ENCODE measurements at places on chromosomes 12 and 14.
A peak's percentile ranks its signal among the peaks of the same experiment; 100 is the strongest.

- DNase-seq: peak; percentile 3
Measured at GRCh38 chr14:61812347-61813095, 50.3 kb downstream of the SNAPC1 start.

- peak; percentile 4 for DNase-seq
Measured at GRCh38 chr12:132196038-132196872, 52.0 kb downstream of the NOC4L start.

- no peak for DNase-seq
Measured at GRCh38 chr12:31584782-31585181, 6.2 kb downstream of the DENND5B start.

GRCh38 chr12:51914034-51914923 is 7.0 kb downstream of the ACVRL1 start:
- DNase-seq: no peak

GRCh38 chr12:56114084-56114483 is 2.3 kb upstream of the RPL41 start:
- no peak for DNase-seq

DNA sequence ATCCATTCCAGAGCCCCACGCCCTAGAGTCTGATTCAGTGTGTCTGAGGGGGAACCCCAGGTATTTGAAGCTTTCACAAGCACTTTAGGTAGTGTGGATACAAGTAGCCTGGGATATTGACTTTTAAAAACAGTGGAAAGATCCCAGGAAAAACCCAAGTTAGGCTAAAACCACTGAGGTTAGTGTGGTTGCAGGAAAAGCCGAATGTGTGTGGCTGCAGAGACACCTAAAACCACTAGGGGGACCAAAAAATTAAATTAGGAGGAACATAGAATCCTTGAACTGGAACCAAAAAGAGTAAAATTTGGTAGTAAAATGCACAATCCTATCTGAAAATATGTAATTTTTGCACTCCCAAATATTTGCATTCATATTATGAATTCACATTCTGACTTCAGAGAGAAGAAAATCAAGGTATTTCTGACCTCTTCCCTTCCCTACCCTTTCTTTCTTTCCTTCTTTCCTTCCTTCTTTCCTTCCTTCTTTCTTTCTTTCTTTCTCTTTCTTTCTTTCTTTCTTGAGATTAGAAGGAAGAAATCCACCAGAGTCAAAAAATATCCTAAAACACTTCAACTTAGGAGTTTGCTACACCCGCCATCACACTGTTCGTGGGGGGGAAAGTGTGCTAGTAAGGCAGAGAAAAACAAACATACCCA is 37.8 kb downstream of the SLCO1A2 start:
- DNase-seq: peak; percentile 1

DNA sequence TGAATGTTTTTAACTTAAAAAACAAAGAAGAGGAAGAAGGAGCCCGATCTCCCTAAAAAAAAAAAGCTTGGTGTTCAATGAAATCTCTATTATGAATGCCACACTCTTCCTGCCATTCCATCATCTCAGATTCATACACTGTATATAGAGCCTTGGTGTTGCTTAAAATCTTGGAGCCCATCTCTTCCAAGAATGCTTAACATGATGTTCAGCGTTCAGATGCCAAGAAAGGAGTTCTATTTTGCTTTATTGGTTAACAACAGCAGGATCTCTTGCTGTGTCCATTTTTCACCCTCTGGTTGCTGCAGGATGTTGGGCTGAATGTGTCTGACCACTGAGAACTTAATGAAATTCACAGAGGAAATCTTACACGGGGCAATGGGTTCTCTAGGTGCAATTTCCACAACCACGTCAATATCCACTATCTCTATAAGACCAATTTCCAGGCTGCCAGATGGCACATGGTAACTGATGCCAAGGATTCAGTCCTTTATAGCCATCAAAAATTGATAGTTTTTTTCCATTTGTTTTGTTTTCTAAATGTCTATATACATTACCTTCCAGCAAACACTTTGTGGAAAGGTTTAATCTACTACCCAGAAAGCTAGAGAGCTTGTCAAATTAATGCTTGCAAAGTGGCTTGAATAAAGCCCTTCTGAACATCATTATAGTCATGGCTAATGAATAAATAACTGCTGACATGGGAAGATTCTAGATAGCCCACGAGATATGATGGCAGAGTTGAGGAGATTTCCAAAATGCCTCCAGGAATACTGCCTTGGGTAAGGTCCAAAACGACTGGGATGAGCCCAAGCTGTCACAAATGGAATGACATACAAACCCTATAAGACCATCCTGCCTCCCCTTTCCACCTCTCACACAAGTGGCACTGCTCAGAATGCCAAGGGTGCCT is 26.5 kb downstream of the RERG start:
- DNase-seq: no peak

- DNase-seq: no peak
Measured at GRCh38 chr12:52007982-52008510, 1.3 kb downstream of the TAMALIN start.

DNA sequence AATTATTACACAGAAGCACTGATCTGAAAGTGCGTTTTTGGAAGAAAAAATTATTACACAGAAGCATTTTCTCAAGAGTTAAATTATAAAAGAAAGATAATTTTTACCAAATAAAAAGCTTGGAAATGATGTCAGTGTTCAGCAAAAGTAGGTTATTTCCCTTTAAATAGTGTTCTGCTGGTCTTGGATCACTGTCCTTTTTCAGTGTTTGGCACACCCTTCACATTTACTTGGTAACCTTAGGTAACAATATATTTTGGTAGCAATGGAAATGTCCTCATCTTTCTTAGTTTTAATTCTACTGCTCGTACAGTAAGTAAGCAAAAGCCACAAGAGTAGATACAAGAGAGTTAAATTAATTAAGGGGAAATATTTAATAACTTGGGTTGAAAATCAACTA is 40.3 kb downstream of the FERMT2 start:
- DNase-seq: no peak

GRCh38 chr12:118342090-118342489 is 30.6 kb downstream of the TAOK3 start:
- DNase-seq: no peak

DNA sequence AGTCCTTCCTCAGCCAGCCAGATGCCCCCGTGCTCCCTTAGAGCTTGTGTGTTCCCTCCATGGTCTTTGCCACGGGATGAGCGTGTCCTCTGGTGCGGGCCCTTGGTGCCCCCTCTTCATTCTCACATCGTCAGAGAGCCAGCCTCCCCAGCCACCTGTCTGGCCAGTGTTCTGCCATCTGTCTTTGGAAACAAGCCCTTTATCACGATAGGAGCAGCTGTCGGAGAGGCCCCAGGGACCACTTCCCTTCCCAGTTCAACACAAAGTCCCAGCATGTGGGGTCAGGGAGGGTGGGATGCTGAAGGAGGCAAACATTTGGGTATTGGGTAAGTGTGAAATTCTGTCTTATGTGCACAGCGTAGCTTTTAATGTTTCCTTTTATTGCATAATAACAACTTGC is 44.5 kb downstream of the DYNC1H1 start:
- no peak for DNase-seq

DNA sequence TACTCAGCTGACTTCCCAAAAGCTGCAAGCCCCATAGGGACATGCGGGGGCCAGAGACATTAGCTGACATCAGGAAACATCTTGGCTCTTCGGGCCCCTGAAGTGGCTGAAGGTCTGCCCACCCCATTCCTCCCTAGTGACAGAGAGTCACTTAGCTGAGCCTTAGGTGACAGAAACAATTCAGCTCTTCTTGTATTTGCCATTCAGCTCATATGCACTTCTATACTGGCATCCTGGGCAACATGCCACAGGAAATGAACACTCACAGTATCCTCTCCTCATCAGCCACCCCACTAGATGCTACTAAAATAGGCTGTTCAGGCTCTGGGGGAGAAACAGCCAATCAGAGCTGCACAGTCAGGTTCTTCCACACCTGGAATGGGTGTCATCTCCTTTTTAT is 3.4 kb downstream of the DCTN2 start:
- no peak for DNase-seq

- no peak for DNase-seq
Measured at GRCh38 chr12:112514456-112514855, 95.7 kb downstream of the PTPN11 start.

GRCh38 chr12:57428965-57429364 is 1.9 kb downstream of the R3HDM2 start:
- DNase-seq: no peak

GRCh38 chr12:20350495-20350894 is 17.8 kb upstream of the PDE3A start:
- DNase-seq: peak; percentile 82

DNA sequence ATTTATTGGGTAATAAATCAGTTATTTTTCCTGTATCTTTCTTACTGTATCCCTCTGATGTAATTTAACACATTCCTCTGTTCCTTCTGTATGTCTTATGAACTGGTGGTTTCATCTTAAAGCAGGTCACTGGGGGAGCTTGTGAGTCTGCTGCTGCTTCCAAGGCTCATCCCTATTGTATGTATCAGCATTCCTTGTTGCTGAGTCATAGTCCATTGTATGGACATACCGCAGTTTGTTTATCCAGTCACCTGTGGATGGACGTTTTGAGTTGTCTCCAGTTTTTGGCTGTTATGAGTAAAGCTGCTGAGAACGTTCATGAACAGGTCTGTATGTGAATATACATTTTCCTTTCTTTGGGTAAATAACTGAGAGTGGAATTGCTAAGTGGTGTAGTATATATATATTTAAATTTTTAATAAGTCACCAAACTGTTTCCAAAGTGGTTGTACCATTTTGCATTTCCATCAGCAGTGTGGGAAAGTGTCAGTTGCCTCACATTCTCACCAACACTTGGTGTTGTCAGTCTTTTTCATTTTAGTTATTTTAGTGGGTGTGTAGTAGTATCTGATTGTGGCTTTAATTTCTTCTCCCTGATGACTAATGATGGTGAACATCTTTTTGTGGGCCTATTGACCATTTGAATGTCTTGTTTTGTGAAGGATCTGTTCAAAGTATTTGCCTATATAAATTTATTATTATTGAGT is 82.7 kb downstream of the BEGAIN start:
- peak; percentile 14 for DNase-seq

- no peak for DNase-seq
Measured at GRCh38 chr14:101062065-101062450, 158.5 kb upstream of the RTL1 start.

- no peak for DNase-seq
Measured at GRCh38 chr14:52106840-52107239, 38.0 kb upstream of the NID2 start.

- peak; percentile 42 for DNase-seq
Measured at GRCh38 chr12:18165422-18165871, 75.5 kb upstream of the RERGL start.

DNA sequence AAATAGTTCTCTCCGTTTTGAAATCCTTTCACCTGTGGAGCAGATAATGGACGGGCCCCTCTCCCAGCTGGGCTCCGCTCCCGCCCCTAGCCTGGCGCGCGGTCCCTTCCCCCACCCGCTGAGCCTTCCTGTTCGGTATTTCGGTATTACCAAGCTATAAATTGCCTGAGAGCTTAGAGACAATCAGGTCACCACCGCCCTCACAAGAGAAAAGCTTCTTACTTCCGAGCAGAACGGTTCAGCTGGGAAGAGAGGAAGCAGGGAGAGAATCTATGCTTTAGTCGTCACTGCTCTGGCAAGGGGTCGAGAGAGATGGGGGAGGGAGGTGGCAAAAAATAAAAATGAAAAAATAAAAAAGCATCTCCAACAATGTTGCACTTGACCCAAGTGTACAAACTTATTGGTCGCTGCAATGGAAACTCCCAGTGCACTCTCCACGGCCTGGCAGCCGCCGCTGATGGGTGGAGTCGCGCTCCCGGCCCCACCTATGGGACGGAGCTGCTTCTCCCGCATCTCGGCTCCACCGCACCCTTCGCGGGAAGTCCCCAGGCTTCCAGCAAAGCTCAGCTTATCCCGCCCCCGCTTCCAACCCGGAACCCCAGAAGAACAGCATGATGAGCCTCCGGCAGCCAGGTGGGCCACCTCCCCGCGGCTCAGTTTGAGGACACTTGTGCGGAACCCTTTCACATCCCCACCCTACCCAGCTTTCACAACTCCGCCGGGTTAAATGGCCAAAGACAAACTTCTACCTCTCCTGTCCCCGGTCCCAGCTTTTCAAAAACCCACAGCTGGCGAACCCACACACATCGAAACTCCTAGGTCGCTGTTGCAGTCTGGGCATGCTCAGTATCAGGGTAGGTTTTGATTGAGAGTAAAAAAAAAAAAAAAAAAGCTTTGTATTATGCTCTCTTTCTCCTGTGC is 832 bp upstream of the SYT1 start:
- DNase-seq: peak; percentile 65

GRCh38 chr12:62915204-62915529 is 19.8 kb downstream of the PPM1H start:
- DNase-seq: no peak

DNA sequence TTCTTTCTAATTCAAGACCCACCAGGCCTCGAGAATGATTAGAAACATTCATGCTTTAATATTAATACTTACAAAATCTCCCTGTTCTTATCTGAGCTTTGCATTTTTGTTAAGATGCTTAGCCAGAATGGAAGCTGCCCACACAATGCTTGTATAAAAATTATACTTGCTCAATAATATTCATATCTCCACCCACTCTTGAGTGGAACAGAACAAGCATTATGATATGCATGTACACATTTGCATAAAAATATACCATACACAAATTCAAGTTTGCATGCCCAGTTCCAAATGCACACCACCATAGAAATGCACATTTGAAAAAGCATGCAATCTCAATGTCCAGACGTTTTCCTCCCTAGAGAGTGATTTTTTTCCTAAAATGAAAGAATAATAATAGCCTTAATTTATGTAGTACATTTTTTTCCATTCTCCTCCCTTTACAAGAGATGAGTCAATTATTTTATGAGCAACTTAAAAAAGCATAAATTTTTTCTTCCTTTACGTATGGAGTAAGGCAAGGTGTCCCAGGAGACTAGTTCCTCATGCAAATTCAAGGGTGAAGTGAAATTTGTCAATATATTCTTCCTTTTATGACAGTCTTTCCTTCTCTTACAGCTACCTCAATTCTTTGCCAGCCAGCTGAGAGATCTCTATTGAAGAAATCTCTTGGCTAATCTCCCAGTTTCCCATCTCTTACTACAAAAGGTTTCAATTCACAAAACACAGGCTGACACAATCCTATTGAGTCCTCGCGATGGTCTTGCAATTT is 313.1 kb upstream of the GARIN6 start:
- DNase-seq: no peak

- DNase-seq: no peak
Measured at GRCh38 chr12:88544991-88545980, 35.0 kb downstream of the KITLG start.

- peak; percentile 34 for DNase-seq
Measured at GRCh38 chr12:46891306-46891705, 65.5 kb upstream of the SLC38A4 start.

DNA sequence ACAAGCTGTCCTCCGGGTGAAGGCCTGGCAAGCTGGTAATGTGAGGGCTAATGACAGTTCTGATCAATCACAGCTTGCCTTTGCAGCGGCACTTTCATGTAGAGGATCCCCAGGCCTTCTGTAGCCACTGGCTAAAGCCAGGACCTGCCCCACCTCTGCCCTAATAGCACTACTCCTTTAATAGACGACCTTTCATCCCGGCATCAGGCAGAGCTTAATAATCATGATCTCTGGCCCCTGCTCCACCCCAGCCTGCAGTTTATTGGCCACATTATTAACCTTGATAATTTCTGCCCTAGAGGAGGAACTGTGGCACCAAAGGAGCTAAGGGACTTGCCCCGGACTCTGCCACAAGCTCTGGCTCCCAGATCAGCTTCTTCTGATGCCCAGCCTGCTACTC is 142.3 kb upstream of the TBX3 start:
- no peak for DNase-seq
